ENCODE measurements at places on chromosomes 11 and 22.

- DNase-seq = peak; percentile 8
These were observed 3.8 kb upstream of the PKP3 start for GRCh38 chr11:390175-390574.

GRCh38 chr22:33438273-33438672 lies 380.1 kb upstream of the SYN3 start:
- DNase-seq = peak; percentile 4

GRCh38 chr11:60282286-60282685 lies 1.8 kb downstream of the MS4A4A start:
- DNase-seq = no peak

DNA sequence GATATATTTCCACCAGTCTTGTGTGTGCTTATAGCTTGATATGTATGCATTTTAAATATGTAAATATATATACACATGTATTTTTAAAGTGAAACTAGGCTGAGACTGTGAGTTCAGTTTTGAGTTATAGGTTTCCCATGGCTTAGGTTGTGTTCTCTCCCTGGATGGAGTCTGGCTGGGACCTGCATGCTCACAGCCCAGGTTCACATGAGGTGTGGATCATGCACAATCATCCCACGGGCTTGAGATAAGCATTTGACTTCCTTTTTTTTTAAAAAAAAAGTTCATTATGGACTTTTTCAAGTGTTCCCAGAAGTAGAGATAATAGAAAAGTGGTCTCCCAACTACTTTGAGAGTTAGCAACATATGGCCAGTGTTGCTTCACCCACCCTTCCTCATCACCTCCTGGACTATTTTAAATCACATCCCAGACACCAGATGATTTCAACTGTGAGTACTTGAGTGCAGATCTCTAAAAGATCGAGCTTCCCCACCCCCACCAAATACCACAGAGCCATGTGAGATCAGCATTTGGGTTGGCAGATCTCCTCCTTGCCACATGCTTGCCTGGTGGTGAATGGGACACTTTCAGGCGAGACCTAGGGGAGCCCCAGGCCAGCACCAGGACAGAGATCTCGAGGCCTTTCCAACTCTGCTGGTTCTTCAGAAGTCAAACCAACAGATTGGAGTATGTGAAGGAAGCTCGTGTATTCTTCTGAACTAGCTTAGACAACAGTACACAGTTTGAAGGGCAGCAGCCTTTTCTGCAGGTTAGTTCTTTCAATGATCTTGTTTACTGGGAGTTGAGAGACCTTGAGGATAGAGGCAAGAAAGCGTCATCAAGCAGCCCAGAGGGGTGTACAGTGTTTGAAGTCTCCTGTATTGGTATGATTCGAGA lies 15.9 kb downstream of the MED15 start:
- DNase-seq = no peak

DNA sequence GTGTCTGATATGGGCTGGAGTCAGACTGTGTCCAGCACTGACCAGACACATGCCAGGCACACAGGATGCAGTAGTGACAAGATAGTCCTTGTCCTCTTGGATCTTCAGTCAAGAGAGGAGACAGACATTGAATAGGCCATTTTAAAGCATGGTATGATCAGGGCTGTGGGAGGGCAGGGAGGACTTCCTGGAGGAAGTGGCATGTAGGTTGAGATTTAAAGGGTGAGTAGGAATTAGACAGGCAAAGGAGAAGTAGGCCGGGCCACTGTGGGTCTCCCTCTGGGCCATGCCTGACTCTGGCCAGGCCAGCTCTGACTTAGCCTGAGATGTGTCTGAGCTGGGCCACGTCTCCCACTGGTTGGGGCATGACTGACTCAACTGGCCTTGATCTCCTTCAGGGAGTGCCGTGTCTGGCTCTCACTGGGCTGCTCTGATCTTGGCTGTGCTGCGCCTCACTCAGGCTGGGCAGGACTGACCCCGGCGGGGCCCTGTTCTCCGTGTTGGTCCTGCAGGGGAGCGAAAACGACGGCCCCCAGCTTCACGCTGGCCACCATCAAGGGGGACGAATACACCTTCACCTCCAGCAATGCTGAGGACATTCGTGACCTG lies 71.2 kb downstream of the MYO7A start:
- no peak for DNase-seq
